ENCODE measurements at places on chromosomes 12 and 14.

GRCh38 chr12:103854372-103854973, 13.4 kb upstream of the NT5DC3 start:
- DNase-seq = no peak

DNA sequence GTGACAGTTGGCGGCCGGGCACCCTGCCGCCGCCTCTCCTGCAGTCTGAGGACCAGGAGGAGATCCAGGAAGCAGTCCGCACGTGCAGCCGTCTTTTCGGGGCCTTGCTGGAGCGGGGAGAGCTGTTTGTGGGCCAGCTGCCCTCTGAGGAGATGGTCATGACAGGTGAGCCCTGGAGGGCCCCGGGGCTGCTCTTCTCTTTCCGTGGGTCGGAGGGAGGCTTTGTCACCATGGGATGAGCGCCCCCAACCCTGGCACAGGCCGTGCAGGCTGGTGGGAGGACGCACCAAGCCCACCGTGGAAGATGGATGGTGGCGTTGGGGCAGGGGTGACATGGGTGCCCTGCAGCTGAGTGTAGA, 532 bp downstream of the NOC4L start:
- DNase-seq = peak; percentile 56

- DNase-seq = no peak
These were observed 97.2 kb upstream of the SLC24A4 start for GRCh38 chr14:92225731-92226130.

DNA sequence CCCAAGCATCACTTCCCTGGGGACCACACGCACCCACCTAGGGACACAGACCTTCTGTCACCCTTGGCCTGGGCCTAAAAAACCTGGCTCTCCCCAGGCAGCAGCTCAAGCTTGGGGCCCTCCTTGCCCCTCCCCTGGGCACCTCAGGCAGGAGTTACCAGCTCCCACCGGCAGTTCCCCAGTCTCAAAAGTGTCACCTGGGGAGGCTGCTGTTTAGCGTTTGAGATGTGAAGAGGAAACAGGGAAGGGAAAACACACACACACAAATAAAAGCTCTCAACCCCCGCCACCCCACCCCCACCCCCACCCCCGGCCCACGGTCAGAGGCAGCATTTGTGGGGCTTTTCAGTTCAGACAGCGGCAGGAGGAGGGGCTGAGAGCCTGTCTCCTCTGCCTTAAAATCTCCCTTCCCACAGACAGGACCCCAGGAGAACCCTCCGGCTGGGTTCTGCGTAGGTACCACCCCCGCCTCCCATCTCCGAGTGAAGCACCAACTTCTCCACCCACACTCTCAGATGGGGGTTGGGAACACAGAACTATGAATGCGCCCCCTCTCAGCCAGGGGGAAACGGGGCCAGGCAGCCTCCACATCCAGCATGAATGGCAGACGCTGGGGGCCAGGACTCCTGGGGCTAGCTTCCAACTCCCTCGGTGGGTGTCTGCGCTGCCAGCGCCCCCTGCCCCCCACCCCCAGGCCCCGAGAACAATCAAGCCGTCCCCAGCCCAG, 3.0 kb downstream of the NCOR2 start:
- no peak for DNase-seq

- no peak for DNase-seq
These were observed 31.5 kb downstream of the RAD9B start for GRCh38 chr12:110533607-110534006.

DNA sequence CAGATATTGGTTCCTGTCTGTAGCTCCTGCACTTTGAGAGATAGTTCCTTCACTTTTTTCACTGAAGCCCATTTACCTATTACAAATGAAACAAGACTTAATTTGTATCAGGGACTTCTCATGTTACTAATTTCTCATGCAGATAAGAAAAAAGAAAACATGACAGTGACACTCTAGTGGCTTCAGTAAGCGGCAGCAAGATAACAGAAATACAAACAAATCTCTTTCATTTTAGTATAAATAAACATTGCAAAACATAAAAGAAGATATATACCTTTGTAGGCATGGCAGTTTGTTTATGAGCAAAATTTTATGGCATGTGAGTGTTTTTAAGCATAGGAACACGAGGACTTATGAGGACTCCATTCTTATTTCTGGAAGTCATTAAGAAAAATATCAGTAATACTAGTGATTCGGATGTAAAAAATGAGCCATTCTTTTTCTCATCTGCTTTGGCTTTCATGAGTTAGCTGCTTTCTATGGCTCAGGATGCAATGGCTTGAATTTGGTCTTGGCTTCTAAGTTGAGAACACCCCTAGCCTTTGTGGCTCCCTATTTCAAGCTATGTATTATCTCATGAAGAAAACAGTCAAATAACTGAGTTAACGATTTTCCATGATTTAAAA, 310.1 kb upstream of the RGS6 start:
- no peak for DNase-seq

DNA sequence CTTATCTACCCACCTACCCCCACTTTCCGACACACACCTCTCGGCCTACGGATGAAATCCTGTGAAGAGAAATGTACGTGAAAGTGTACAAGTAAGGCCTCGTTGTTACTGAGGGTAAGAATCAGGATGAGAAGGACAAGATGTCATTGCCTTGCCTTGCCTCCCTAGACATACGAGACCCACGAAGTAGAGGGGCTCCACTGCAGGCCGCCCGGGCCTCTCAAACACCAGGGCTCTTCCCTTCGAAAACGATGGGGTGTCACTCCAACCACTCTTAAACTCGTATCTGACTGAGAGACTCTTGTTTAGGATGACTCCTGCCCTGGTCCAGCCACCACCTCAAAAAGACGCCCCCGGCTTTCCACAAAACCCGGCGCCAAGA, 498 bp downstream of the RACGAP1 start:
- DNase-seq = no peak

- no peak for DNase-seq
These were observed 202.6 kb downstream of the FOXN3 start for GRCh38 chr14:89214221-89214965.

DNA sequence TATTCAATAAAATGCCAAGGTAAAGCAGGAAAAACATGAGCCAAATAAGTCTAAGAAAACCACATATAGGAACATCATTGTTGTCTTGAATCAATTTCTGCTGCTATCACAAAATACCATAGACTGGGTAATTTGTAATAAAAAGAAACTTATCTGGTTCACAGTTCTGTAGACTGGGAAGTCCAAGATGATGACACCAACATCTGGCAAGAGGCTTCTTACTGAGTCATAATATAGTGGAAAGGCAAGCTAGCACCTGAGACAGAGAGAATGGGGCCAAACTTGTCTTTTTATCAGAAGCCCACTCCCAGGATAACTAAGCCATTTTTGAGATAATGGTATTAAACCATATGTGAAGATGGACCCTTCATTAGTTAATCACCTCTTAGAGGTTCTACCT, 975.9 kb downstream of the FLRT2 start:
- no peak for DNase-seq

GRCh38 chr14:103087343-103087835, 3.4 kb downstream of the LBHD2 start:
- no peak for DNase-seq

DNA sequence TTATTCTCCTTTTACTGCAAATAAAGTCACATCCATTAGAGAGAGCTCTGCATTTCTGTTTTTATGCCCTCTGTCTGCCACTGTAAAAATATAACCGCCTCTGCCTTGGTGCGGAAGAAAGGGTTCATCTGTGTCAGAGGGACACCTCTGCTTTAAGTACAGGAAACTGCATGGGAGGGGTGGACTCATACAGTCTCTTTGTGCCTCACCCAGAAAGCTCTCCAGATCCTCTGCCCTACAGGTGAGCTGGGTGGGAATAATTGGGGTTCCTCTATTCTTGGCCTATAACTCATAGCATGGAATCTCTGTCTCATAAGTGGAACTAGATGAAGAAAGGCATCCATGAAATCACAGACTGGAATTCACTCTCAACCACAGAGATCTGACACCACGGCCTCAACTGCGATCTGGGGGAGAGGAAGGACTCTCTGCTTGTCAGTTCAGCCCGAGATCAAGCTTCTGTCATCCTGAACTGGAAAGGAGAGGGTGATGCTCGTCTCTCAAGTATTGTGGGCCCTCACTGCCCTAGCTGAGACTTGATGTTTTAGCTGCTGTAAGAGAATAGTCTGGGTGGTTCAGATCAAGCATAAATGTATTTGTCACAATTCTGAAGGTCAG, 702.3 kb downstream of the TMEM121 start:
- no peak for DNase-seq

GRCh38 chr14:105447651-105448640, 26.7 kb upstream of the CRIP2 start:
- no peak for DNase-seq

DNA sequence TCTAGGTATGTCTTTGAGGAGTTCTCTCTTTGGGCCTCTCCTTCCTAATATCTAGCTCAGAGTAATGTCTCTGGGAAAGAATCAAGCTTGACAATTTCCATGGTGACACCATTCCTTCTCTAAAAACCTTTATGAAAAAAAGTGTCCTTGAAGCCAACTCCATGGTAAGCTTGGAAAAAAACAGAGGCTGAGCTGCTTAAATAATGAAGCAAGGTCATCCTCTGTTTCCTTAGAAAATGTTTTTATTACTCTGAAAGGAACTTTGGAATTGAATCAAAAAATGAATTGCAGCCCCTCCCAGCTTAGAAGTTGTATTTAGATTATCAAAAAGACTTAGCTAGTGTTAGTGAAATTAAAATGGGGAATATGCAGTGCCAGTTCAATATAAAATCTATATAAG, 166.1 kb upstream of the KITLG start:
- DNase-seq = no peak

- no peak for DNase-seq
These were observed 37.3 kb downstream of the SSH1 start for GRCh38 chr12:108819920-108820706.

DNA sequence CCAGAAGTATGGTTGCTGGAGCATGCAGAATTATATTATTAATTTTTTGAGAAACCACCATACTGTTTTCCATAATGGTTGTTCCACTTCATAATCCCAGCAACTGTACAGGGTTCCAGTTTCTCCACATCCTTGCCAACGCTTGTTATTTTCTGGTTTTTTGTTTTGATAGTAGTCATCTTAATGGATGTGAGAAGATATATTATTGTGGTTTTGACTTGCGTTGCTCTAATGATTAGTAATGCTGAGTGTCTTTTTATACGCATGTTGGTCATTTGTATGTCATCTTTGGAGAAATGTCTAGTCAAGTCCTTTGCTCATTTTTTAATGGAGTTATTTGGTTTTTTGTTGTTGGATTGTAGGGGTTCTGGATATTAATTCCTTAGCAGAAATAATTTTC, 58.1 kb downstream of the DAAM1 start:
- no peak for DNase-seq

- DNase-seq = no peak
These were observed 38.8 kb upstream of the ATP23 start for GRCh38 chr12:57902478-57902969.

All from stimulated activated effector memory CD8-positive, alpha-beta T cell treated with anti-CD3 and anti-CD28 coated beads, Interleukin-12 subunit alpha, Interleukin-12 subunit beta, amount 100 ng/mL, for 72 hours (primary cell).